ENCODE measurements at places on chromosomes 6 and 20.
A peak's percentile ranks its signal among the peaks of the same experiment; 100 is the strongest.

- no peak for DNase-seq
Observed at GRCh38 chr20:48897305-48898010, 24.1 kb upstream of the ARFGEF2 start.

DNA sequence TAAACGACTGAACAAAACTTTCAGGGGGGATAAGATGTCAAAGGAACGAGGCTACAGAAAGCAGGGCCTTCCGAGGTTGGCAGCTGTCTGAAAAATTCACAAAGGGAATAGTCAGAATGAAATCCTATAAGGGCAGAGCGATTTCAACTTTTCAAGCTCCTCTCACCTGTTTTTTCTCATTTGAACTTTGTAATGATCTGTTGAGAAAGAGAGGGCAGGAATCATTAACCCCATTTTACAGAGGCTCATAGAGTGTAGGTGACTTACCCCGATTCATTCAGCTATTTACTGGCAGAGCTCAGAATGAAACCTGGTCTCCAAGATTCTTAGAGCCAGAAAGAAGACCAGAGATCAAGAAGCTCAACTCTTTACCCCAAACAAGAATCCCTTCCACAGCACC lies 266.1 kb upstream of the ARID1B start:
- DNase-seq, result no peak

DNA sequence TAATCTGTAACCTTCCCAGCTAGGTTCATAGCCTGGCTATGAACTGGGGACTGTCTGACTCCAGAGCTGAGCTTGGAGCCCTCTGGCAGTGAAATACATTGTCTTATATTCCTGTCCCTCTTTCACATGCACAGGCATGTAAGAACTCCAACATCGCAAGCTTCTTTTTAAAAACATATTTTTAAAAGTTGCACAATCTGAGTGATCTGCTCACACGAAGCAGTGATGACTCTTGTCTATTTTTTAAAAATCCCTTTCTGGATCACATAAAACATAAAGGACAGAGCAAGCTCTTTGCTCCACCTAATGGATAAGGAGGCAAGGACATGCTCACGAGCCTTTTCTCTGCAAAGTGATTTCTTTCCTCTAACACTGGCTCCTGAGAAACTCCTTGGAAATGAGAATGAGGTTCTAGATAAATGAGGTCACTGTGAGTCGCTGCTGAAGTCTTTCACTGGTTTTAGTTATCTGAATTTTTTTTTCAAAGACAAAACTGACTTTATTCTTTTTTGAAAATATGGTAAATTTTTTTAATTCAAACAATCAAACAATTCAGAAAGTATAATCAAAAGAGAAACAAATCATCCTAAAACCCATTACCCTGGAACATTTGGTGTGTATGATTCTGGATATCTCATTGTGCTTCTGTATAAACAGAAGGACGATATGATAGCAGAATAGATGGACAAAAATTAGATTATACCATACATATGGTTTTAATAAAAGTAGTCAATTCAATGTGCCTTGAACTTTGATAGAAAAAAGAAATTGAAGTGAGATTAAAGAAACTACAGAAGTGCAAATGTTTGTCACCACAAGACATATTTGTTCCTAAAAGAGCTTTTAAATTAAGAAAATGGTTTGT lies 30.8 kb downstream of the IL20RA start:
- no peak for DNase-seq

- no peak for DNase-seq
Observed at GRCh38 chr20:61728786-61729770, 336.6 kb downstream of the TAF4 start.

DNA sequence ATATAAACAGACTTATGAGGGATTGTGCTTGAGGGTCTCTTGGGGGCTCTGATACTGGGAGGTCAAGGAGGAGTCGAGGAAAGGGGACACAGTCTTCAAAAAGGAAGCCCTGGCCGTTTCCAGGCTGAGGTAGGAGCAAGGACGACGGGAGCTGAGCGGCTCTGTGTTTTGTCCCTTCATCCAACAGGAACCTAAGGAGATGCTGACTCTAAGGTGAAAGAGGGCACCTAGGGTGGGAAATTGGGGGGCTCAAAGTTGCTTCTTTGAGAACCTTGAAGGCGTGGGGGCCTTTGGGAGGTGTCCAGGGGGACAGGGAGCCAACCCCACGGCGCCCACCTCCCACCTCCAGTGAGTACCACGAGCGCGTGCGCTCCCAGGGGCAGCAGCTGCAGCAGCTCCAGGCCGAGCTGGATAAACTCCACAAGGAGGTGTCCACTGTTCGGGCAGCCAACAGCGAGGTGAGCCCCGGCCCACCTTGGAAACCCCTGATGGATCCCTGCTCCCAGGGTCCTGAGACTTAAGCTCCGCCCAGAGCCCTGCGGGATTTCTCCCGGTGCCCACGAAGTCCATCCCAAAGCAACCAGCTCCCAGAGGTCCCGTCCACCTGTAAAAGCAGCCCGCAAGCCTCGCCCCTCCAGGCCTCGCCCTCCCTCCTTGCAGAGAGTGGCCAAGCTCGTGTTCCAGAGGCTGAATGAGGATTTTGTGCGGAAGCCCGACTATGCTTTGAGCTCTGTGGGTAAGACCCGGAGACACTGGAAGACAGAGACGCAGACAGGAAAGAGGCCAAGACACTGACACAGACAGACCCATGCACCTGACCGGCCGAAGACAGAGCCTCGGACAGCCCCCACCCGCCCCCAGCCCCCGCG lies 2.9 kb downstream of the SPAG4 start:
- peak; percentile 25 for DNase-seq

GRCh38 chr6:81708113-81708699 lies 44.3 kb downstream of the TENT5A start:
- DNase-seq, result no peak

GRCh38 chr6:47455533-47456209 lies 21.9 kb upstream of the CD2AP start:
- no peak for DNase-seq

DNA sequence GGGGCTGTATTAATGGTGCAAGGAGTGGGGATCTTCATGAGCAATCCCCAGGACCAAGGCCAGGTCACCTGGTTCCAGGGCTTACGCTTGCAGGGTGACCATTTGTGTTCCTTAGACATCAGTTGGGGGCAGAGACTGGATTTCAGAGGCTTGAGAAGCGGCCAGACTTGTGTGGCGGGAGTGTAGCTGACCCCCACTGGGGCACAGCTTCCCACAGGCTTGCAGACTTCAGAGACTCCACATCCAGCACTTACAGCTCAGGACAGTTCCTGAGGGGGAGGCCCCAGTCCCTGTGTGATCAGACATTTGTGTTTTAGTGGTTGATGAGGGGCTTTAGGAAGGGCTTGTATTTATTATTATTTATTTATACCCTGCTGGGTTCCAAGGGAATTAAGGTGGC lies 15.3 kb downstream of the TJAP1 start:
- DNase-seq, result no peak

DNA sequence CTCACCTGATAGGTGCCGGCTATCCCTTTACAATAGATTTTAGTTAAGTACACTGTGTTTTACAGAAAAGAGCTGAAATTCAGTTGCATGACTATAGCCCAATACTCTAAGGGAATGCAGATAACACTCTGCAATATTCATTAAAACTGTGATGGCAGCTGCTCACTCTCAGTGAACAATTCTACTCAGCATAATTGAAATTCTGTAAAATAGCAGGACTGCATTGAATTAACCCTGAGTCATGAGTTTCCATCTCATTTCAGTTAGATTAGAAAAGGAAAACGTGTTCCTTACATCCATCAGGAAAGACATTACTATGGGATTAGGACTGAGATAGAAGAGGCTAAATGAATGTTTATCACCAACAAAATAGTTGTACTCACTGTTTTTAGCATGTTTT lies 613.3 kb upstream of the JAG1 start:
- no peak for DNase-seq

- peak; percentile 18 for DNase-seq
Observed at GRCh38 chr20:4829514-4830215, 108.0 kb downstream of the PRND start.

DNA sequence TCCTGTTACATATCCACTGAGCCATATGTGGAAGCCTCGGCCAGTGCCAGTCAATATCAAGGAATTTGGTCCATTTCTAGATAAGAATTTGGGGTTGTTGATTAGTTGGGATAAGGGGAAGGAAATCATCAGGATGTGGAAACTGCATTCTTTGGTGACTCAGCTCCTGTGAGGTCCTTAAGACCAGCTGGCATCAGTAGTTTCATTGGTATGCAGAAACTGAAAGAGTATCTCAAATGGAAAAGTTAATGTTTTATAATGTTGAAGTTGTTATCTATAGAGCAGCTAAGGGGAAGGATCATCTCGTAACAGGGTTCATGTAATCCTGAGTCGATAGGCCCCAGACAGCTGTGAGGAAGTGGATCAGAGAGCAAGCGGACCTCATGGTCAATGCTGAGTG lies 87.9 kb upstream of the PRND start:
- no peak for DNase-seq

GRCh38 chr6:168032005-168032760 lies 34.7 kb downstream of the KIF25 start:
- no peak for DNase-seq

DNA sequence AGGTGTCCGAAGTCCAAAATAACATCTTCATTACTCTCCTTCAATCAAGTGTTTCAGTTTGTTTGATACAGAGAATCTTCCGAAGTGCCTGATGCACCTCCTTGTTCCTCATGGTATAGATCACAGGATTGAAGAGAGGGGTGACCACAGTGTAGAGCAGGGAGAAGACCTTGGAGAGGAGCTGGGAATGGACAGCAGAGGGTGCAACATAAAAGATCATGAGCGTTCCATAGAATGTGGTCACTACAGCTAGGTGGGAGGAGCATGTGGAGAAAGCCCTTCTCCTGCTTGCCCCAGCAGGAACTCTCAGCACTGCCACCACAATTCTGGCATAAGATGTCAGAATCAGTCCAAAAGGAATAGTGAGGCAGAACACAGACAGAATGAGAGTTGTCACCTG lies 11.9 kb downstream of the OR12D1 start:
- no peak for DNase-seq

DNA sequence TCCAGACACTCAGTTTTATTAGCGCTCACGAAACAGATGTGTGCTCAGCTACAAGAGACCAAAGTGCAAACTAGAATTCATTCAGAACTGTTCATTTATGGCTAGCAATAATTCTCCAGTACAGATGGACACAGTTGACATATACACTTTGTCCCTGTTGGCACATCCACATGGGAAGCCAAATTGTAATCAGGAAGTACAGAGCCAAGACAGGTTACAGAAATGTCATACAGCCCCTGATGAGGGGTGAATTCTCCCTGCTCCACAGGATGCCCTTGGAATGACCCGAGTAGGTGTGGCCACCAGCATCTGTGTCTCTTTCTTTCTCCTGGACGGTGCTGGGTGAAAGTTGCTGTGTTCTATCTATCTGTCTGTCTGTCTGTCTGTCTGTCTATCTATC lies 7.6 kb downstream of the DHX35 start:
- DNase-seq, result no peak

DNA sequence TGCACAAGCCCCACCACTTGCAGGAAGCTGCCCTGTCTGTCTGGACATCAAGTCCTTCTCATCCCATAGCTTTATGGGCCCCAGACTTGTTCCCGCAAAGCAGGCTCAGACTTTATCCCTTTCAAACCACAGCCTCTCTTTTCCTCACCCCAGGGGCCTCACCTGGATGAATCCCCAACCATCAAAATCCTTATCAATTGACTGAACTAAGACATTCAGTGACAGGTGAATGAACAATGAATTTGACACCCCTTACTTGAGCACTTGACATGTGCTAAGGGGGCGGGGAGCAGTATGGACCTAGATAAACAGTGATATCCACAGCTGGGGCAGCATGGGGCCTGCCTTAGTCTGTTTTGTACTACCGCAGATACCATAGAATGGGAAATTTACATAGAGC lies 5.0 kb downstream of the RAB44 start:
- no peak for DNase-seq

DNA sequence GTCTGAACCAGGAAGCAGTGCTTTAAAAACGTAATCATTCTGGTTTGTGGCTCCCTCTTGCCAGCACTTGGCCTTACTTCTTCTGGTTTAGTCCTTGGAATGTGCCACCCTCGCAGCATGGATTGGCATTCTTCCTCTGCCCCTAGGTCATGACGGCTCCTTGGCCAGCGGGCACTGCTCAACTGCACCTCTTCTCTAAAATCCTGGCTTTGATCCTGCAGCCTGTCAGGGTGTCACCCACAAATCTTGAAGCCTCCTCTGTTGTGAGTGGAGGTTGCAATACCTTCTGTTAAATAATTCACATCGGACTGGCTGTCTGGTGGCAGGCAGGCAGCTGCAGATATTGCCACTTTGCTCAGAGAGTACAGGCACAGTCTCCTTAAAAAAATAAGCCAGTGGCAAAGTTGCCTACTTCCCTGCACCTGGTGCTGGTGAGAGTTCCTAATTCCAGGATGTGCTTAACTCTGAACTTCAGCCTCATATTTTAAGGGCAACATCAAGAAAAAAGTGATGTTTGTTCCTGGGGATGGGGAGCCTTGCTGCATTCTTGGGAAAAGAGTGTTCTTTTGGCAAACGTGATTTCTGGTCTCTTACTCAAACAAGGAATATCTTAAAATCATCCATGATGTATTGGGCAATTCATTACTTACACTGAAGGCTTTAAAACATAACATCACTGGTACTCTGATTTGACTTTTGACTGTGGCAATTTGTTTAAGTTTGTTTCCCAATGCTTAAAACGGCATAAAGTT lies 179.8 kb downstream of the FOXA2 start:
- no peak for DNase-seq

DNA sequence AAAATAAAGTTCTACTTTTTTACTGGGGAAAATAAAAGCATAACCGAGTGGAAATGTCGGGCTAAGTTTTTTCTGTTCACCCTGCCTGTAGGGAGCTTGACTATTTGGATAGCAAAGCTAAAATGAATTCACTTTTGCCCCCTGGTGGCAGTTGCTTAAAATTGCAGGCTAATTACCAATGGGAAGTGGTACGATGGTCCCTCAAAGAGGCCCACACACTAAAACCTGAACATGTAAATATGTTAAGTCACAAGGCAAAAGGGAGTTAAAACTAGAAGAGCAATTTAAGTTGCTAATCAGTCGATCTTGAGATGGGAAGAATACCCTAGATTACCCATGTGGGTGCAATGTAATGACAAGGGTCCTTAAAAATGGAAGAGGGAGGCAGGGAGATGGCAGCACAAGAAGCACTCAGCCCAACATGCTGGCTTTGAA lies 916 bp upstream of the SUN5 start:
- DNase-seq, result peak; percentile 50

DNA sequence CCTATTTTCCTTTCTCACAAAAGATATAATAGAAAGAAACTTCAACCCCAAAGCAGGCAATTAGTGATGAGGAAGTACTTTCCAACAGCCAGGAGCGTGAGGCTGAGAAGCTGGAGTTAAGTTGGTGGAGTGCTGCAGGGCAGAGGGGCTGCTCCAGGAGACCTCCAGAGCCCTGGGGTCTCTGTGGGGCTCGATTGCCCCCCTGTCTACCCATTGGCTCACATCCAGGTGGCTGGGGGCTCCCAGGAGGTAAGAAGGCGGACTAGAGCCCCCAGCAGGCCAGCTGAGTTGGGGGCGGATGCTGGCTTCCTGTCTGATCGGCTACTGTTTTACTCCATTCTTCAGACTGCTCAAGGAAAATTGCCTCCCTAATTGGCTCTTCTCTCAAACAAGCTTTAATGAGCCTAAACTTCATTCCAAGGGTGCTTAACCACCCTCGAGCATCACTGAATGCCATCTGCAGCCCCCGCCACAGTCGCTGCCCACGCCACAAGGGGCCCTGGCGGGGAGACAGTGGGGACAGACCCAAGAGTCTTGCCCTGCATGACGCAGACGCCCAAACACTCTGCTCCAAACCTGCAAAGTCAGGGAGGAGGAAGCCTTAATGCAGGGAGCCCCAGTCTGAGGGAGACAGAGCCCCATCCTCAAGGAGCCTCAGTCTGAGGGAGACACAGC lies 78.6 kb downstream of the MDGA1 start:
- DNase-seq, result no peak
